ENCODE measurements at places on chromosomes 4 and X.

GRCh38 chr4:120616-121015 lies 3.7 kb upstream of the ZNF718 start:
- no peak for DNase-seq

- peak; percentile 72 for DNase-seq
Measured at GRCh38 chr4:123588631-123589241, 192.1 kb downstream of the SPRY1 start.

- DNase-seq, result no peak
Measured at GRCh38 chrX:46941341-46941740, 29.1 kb downstream of the JADE3 start.

GRCh38 chrX:109911046-109911445 lies 91.9 kb upstream of the TMEM164 start:
- no peak for DNase-seq

- DNase-seq, result no peak
Measured at GRCh38 chr4:110417136-110417535, 58.8 kb upstream of the ENPEP start.

- DNase-seq, result no peak
Measured at GRCh38 chr4:20015636-20016224, 236.0 kb upstream of the SLIT2 start.

DNA sequence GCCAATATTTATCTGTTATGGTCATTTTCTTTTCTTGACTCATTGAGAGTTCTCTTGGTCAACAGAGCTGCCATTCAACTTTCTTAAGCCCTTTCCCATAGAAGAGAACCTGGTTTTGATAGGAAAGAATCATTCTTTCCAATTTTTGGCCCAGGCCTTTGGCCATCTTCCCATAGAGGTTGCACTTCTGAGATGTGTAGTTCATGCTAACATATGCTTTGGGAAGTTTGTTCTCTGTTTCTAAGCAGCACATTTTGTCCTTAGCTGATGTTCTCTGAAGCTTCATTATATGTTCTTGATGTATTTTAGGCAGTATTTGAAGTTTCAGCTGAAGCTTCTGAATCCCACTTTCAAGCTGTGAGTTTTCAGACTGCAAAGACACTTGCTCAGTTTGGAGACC lies 161.1 kb downstream of the VEGFC start:
- no peak for DNase-seq

- DNase-seq, result peak; percentile 11
Measured at GRCh38 chr4:10640561-10641201, 43.9 kb downstream of the CLNK start.
